ENCODE measurements at places on chromosomes 1 and 21.

GRCh38 chr21:34882719-34883131 lies 166.4 kb downstream of the RUNX1 start:
- no peak for DNase-seq

- peak; percentile 18 for DNase-seq
Observed at GRCh38 chr1:152410599-152410998, 3.5 kb downstream of the CRNN start.

- DNase-seq, result peak; percentile 61
Observed at GRCh38 chr1:215146240-215146975, 63.9 kb downstream of the KCNK2 start.

DNA sequence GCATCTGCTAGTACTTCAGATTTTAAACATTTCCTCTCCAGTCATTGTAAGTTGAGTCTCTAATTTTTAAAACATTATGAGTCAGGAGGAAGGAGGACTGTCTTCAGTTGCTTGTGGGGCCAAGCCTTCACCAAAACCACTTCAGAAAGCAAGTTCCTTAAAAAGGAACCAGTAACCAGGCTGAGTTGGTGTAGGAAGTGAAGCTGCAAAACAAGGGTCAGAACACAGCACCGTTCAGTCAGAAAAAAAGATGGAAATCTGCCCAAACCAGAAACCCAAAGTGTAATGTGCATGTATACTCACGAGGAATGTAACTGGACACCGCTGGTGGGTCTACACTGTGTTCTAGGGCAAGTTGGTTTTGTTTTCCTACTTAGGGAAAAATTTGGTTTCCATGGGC lies 402.1 kb downstream of the SETD4 start:
- peak; percentile 77 for DNase-seq

DNA sequence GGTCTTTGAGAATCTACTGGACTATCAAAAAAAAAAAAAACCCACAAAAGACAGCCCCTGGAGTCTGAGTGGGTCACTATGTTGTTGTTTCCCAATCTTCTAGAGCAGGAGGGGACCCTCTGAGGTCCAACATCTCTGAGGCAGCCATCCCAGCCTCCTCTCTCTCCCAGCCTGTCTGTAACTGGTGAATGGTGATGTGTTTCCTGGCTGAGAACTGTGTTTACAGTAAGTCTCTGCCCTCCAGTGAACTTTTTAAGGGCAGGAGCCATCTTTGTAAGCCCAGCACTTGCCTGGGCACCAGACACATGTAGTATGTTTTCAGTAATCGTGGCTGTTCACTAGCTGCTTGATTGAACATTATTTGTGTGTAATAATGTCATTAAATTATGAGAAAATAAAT lies 85.7 kb downstream of the SPATA46 start:
- no peak for DNase-seq

Data from cardiac fibroblast (primary cell).